ENCODE measurements at places on chromosomes 2 and 18.

DNA sequence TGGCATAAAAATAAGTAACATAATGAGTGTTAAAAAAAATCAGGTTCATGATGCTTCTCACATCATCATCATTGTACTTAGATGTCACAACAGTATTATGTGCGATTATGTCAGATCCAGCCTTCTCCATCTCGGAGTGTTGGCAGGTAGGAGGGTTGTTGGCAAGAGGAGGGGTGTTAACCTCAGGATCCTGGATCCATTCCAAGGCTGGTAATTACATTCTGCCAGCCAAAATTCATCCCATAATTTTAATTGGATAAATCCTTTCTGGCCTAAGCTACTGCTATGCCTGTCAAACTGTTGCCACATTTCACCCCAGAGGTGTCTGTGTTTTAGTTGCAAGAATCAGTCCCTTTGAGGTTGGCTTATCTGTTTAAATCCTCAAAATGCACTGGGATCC lies 891 bp upstream of the FTCDNL1 start:
- peak; percentile 76 for DNase-seq

GRCh38 chr2:231326404-231326803 lies 69.1 kb upstream of the B3GNT7 start:
- DNase-seq = no peak

GRCh38 chr18:25284861-25285550 lies 67.0 kb downstream of the ZNF521 start:
- no peak for DNase-seq

GRCh38 chr2:28895189-28895893 lies 874 bp downstream of the WDR43 start:
- DNase-seq = no peak

DNA sequence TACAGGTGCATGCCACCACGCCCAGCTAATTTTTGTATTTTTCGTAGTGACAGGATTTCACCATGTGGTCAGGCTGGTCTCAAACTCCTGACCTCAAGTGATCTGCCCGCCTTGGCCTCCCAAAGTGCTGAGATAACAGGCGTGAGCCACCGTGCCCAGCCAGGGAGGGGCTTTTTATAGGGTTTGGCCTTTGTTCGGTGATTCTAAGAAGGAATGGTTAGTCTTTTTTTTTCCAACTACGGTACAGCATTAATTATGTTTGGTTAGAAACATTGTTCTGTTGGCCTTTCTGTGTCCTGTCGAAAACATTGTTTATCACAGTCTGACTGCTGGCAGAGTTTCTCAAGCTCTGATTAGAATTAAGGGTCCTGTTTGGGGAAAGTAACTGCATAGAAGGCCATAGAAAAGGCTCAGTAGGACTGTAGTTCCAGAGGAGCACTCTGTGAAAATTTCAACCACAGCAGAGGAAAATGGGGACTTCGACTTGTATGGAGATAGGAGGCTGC lies 19.3 kb upstream of the SMCHD1 start:
- DNase-seq = no peak

- DNase-seq = no peak
Observed at GRCh38 chr2:240195316-240195861, 54.9 kb upstream of the OTOS start.

- DNase-seq = no peak
Observed at GRCh38 chr18:3810296-3810695, 360.3 kb downstream of the TGIF1 start.

- DNase-seq = no peak
Observed at GRCh38 chr18:70985948-70986347, 697.1 kb downstream of the SOCS6 start.

- no peak for DNase-seq
Observed at GRCh38 chr2:86372133-86372532, 34.7 kb upstream of the REEP1 start.

DNA sequence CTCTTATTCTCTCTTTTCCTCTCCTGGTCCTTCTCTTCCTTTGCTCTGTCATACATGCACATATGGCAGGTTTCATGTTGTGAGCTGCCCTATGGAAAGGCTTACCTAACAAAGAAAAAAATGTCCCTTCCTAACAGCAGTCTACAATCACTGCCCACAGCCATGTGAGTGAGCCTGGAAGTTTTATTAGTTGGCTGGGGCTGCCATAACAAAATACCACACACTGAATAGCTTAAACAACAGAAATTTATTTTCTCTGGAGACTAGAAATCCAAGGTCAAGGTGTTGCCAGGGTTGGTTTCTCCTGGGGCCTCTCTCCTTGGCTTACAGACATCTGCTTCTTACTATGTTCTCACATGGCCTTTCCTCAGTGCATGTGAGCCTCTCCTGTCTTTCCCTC lies 142.1 kb downstream of the TRIB2 start:
- DNase-seq = no peak

DNA sequence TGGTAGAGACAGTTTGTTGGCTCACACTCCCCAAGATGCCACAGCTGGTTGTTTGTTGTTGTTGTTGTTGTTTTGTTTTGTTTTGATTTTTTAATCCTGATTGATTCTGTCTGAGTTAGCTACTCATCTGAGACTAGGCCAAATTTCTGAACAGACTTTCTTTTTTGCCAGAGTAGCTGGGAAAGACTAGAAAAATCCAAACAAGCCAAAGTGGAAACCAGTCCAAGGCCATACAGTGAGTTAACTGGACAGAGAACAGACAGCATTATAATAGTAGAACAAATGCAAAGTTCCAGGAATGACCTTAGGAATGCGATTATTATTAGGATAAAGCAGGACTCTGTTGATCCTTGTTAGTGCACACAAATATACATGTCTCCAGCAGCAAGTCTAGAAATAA lies 43.8 kb upstream of the CYP26B1 start:
- DNase-seq = no peak

DNA sequence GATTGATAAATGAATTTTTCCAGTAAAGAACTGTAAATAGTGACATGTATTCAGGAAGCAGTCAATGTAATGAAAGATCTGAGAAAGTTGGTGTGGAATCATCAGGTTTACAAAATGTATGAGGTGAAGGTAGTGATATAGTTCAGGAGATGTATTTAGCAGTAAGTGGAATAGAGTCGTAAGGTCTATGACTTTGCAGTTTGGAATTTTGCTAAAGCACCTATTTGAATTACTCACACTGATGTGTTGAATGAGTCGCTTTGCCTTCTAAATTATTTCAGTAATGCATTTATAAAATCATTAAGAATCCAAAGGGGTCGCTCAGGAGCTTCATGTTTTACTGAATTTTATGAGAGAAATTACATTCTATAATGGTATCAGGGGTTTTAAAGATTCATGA lies 713.7 kb downstream of the DSC3 start:
- DNase-seq = no peak

GRCh38 chr18:23992089-23992940 lies 22.2 kb upstream of the TTC39C start:
- peak; percentile 23 for DNase-seq

- no peak for DNase-seq
Observed at GRCh38 chr2:144382849-144383248, 137.1 kb downstream of the ZEB2 start.

DNA sequence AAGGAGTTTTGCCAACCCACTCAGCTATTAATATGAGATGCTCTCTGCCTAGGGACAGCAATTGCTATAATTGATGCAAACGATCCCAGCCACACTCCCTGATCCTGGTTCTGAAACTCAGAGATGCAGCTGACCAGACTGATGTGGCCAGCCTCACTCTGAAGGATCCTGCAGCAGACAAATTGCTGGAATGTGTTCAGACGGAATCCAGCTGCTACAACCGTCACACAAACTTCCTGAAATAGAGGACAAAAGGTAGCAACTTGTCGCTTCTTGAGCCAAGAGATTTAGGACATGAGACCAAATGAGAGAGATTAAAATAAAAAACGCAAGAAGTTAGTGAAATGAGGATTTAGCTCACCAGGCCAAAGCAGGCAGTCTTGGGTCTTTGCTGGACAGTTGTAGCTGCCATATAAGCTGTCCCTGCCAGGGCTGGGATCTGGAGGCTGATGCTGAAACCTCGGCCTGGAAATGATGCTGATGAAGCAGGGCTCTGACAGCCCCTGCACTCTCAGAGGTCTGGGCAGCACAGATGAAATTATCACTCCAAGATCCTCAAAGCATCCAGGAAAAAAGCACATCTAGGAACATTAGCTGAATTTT lies 8.3 kb upstream of the YWHAQ start:
- no peak for DNase-seq

GRCh38 chr2:60413069-60413813 lies 140.2 kb downstream of the BCL11A start:
- DNase-seq = no peak

- DNase-seq = peak; percentile 1
Observed at GRCh38 chr2:38187541-38188011, 111.6 kb upstream of the CYP1B1 start.

GRCh38 chr2:41736105-41736567 lies 311.7 kb upstream of the PKDCC start:
- no peak for DNase-seq

GRCh38 chr2:50614056-50614455 lies 417.9 kb downstream of the NRXN1 start:
- DNase-seq = no peak

GRCh38 chr2:241987726-241988125 lies 118.2 kb downstream of the RTP5 start:
- no peak for DNase-seq

DNA sequence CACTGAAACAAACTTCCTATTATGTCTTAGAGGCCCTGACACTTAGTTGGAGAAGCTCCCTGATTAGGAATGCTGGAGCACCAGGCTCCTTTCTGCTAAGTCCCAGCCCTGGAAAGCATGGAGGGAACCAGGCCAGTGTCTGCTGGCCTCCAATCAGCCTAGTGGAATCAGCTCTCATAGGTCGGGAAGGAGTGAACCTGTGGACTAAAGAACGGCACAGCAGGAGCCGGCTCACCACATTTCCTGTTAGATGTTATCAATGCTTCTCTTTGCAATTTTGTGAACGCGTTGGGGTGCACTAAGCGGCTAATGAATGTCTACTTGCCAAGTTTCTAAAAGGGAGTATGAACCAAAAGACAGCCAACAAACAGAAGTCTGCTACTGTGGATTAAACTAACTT lies 296.6 kb downstream of the NAPG start:
- no peak for DNase-seq

DNA sequence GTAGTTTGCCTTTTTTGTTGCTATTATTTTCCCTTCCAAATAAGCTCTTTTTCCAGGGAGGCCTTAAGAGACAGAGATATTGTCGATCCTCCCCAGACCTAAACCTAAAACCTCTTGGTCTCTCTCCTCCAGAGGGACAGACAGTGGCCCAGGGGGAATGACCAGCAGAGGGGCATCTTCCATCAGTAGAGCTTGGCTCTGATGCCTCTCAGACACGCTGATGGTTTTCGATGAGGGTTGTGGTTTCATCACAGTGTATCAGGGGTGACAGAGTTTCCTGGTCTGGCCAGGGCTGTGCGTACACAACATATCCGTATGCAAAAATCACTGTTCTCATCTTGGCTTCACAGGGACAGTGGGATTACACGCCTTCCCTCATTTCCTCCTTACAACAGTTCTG lies 68.6 kb downstream of the GATA6 start:
- DNase-seq = no peak

DNA sequence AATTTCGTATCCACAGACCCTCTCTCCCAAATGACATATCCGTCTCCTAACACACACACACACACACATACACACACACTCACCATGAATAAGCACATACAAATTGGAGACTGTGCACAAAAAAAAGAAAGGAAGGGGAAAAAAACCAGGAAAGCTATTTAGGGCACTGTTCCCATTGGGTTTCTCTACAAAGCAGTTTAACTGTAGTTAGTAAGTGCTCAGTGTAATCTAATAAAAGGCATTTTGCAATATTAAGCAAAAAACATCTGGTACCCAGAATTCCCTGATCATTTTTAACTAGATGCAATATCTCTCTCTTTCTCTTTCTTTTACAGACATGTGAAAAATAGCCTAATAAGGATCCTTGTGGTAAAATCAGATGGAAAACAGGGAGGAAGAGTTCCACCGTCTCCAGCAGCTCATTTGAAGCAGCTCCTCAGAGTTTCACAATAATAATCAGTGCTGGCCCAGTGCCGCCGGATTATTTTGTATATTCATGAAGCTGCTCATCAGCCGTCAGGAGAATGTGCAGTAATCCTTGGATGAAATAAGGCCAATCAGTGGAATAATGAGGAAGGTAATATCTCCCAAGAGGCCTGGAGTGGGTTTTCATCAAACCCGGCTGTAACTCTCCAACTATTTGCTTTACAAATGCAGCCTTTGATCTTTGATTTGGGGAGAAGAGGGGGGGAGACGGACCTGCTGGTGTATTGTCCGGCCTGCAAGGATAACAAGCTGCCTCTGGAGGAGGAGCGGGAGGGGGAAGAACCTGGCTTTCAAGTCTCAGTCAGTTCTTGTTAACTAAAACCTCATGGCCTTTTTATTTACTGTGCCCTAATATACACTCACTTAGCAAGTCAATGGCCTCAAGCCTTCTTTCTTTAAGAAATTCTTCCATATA lies 227.6 kb upstream of the SMIM21 start:
- peak; percentile 45 for DNase-seq

GRCh38 chr18:78511666-78512601 lies 467.7 kb upstream of the SALL3 start:
- no peak for DNase-seq

- DNase-seq = no peak
Observed at GRCh38 chr18:50992351-50992762, 24.5 kb downstream of the ELAC1 start.

- no peak for DNase-seq
Observed at GRCh38 chr2:40279001-40279400, 172.9 kb downstream of the SLC8A1 start.

DNA sequence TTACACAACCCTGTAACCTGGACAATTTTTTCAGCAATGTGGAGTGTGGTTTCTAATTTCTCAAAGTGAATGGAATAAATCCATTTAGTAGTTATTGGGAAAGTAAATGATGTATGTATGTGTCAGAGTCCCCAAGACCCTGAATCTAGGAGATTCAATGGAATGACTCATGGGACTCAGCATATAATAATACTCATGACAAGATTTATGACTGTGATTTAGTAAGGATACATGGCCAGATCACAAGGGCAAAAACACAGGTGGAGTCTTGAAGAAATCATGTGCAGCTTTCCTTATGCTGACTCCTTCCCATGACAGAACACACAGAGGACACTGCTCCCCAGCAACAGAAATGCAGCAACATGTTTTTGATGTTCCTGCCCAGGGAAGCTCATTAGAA lies 1877.7 kb upstream of the LRRTM1 start:
- no peak for DNase-seq

DNA sequence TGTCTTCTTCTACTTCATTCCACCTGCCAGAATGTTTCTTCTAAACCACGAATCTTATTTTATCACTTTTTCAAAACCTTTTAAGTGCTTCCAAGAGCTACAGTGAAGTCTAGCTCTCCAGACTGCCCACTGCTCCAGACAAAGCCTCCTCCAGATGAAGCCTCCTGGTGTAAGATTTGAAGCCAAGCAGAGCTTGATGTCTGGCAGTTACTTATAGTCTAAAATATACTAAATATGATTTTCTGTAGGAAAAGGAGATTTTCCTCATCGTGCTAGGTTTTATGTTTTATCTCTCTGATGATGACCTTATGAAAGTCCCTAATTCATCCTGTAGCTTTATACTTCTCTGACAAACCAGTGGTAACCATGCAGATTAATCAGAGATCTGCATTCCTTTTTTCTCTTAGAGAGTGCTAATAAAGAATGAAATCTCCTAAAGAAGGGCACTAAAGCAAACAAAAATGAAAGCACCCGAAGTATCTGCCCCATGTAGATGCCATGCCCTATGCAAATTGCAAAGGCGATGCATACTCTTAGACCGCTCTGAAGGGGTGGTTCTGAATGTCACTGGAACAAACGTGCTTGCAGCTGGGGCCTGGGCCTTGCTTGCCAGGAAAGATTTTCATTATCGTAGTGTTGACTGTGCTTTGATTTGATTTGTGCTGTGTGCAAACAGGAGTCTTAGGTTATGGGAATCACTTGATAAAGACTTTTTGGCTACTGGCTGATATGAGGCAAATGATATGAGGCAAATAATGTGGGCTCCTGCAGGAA lies 314.2 kb downstream of the PID1 start:
- no peak for DNase-seq
